LoVo (cell line): ENCODE measurements at places on chromosomes 1 and 21.

DNA sequence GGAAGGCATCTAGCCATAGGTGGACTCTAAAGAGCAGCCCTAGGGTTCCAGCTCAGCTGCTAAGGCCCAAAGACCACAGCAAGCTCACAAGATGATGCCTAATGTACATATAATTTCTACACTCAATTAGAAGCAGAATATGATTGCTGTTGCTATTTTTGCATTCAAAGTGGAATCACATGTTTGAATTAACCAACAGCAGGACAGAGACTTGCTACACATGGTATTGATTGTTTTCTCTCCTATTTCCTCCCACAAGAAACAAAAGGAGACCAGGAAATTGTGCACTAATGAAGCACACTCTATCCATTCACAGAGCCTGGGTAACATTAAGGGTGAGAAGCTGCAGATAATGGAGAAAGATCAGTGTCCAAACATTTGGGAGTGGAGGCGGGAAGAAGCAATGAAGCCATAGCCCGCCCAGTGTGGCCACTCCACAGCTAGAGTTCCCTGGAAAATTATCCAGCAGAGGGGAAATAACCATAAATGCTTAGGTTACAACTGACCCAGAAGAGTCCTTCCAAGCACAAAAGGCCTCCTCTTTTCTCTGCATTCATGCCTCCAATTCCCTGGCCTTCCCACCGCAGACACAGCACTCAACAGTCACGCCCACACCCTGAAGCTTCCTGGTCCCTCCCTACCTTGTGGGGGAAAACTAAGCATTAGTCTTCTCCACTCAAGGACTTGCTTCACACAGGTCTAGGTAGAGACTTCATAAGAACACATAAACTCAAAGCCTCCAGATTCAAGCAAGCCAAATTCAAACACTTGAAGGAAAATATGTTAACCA, 7.5 kb downstream of the CNN3 start:
- DNase-seq: no peak

DNA sequence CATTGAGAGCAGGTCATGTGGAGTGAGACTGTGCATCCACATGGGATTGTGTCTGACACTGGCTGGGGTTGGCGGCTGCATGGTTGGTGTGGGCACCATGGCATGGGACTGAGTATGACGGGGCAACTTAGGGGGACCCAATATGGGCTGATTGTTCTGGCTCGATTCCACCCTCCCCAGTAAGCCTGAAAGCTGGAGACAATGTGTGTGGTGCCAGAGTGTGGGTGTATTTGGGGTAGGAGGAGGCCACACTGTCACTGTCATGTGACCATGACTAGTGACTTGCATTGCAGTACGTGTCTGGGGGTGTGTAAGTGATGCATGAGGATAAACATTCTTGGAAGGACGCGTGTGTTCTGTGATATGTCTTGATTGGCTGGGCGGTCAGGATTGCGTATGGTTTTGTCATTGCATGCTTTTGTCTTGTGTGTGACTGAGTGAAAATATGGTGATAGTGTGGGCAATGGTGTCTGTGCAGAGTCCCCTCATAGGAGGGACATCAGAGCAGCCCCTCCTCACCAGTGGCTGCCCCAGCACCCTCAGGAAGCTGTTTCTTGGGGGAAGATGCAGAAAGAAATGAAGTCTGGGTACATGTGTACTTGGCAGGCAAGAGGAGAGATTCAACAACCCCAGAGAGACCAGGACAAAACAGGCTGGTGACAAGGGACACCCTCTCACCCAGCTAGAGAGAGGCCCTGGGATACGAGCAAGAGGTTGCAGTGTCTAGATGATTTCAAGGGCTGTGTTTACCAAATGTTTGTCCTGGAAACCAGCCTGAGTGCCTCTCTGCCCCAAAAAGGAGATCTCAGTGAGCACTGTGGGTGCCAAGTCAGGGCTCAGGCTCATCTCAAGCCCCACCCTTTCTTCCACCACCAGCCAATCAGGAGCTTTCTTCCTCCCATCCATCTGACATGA, 36.3 kb downstream of the SDC3 start:
- no peak for DNase-seq

- no peak for DNase-seq
Measured at GRCh38 chr1:63928186-63929105, 154.6 kb downstream of the ROR1 start.

DNA sequence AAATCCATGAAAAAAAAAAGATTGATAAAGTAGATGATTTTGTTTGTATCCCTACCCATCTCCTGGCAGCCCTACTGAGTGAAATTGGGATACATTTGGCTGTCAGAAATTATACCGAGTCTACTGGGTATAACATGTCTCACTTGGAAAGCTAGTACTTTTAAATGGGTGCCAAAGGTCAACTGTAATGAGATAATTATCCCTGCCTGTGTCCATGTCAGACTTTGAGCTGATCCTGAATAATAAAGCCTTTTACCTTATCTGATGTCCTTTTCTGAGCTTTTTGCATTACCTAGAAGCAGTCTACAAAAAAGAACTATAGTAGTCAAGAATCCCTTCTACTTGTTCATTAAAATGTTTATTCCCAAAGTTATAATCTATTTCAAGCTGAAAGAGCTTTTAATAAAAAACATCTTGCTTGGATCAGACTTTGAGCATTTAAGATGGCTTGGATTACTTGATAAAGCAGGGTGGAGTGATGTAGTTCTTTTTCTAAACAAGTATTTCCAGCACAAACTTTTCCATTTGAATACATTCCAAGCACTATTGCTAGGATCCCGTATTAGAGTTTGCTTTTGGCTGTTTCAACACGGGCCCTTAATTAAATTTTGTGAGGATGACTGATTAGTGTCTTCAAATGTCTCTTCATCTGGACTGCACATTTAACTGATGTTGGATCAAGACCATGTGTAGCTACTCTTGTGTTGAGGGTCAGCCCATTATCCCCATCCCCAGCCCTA, 69.2 kb downstream of the DTL start:
- DNase-seq: no peak

DNA sequence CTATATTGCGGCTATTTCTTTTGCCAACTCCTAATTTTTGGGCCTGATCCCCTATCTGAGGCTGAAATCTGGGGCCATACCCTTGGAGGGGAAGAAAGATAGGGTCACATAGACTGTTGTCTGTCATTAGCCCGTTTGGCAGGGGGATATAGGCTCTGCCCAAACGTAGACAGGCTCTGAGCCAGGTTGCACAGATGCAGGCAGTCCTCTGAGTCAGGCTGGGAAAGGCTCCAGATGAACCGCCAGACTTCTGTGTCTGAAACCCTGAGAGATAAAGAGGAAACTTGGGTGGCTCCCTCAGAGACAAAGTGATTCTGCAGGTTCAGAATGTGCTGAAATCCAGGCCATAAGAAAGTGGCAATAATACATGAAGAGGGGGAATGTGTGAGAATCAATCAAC, 4.0 kb upstream of the CAP1 start:
- no peak for DNase-seq

DNA sequence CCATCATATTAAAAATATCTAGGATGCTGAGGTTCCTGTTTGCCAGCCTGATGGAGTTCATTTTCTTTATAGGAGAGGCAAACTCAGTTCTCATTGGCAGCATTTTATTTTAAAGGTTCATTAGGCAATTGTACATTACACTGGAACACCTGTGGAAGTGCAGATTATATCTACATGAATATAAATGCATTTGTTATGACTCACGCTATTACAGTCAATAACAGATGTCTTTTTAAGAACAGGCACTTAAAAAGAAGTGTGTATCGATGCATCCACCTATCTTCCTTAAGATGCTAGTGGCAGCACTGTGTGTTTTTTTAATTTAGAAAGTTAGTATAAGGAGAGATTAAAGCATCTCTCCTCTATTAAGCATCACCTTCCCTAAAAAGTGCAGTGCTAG, 276.5 kb downstream of the PRDM2 start:
- DNase-seq: no peak

GRCh38 chr1:112358798-112359408, 37.1 kb upstream of the CTTNBP2NL start:
- peak; percentile 45 for DNase-seq

GRCh38 chr21:34202553-34203372, 129.4 kb downstream of the MRPS6 start:
- DNase-seq: no peak

DNA sequence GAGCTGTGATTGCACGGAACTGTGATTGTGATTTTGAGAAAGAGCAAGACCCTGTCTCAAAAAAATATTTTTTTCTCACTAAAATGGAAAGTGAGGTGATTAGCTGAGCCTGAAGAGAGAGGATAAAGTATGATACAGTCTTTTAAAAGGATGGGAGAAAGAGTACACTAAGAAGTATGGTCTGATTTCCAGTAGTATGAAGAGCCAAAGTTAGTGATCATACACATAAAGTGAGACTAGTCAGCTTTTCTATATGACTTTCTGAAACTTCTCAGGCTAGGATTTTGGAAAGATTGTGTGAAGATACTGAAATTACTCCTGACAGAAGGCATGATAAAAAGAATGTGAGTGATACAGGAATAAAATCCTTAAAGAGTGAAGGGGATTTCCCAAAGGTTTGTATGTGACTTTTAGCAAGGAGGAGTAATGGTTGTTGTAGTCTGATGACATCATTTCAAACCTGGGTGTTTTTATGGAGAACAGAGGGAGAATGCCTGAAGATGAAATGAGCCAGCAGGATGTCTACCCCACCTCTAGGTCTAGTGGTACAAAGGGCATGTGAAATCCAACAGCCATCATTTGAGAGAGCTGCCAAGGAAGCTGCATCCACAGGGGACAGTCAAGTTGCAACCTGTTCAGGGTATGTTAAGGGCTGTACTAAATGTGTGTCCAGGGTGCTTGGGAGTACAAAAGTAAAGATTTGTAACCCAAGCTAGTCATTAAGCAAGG, 157.7 kb downstream of the PIK3R3 start:
- peak; percentile 54 for DNase-seq

GRCh38 chr1:52927212-52928014, at the start of gene SCP2:
SCP2 (plus strand) TSS chr1:52927276; CDS start chr1:52927397, 121 bp downstream.
- DNase-seq: peak; percentile 80

- DNase-seq: no peak
Measured at GRCh38 chr1:187956975-187957374, 1128.2 kb downstream of the PLA2G4A start.

DNA sequence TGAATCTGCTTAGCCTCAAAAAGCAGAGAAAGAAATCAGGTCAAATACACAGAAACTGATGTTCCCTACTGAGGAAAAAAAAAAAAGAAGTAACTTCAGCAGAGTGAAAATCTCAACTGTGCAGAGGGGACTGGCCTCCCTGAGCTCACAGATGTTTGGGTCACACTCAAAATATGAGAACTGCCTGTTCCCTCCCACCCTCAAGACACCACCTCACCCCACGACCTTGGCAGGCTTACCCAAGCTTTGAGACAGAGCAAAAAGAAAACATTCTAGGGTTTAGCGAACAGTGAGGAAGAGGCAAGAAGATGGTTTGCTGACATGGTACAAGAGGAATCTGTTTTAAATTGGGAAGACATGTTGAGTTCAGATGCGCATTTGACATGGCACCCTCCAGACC, 48.8 kb downstream of the NID1 start:
- no peak for DNase-seq

- DNase-seq: no peak
Measured at GRCh38 chr1:4395158-4395557, 259.3 kb upstream of the AJAP1 start.

DNA sequence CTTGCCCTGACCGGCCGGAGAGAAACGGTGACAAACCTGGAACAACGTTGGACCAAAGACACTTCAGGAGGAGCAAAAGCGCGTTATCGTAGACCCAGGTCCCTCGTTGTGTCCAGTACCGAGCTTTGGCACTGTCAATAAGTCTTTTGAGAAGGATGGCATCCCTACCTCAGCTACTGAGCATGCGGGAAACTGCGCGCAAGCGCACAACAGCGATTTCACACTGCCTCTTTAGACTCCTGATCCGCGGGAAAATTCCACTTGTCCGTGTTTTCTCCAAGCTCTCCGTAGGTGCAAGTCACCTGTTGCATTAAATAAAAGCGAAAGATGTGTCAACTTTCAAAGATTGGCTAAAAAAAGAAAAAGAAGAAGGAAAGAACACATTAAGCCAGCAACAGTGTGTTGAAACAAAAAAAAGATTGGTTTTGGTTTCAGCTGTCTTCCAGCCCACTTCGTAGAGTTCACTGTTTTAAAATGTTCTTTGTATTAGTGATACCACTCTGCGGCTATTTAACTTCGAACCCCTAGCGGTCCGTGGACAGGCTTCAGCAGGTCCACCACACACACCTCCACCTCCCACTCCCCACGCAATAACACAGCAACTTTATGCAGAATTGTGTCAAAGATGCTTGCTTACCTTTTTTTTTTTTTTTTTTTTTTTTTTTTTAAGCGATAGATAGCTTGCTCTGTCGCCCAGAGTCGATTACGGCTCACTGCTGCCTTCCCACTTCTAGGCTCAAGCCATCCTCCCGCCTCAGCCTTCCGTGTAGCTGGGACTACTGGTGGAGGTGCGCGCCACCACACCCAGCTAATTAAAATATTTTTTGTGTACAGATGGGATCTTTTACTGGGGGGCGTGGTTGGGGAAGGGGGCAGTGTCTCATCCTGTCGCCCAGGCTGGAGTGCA, at the start of gene BPNT1:
Gene BPNT1 (minus strand): TSS at position 139 of the 907 bp plus-strand sequence. CDS start 9,942 bp downstream, outside the sequence.
- DNase-seq: peak; percentile 95

DNA sequence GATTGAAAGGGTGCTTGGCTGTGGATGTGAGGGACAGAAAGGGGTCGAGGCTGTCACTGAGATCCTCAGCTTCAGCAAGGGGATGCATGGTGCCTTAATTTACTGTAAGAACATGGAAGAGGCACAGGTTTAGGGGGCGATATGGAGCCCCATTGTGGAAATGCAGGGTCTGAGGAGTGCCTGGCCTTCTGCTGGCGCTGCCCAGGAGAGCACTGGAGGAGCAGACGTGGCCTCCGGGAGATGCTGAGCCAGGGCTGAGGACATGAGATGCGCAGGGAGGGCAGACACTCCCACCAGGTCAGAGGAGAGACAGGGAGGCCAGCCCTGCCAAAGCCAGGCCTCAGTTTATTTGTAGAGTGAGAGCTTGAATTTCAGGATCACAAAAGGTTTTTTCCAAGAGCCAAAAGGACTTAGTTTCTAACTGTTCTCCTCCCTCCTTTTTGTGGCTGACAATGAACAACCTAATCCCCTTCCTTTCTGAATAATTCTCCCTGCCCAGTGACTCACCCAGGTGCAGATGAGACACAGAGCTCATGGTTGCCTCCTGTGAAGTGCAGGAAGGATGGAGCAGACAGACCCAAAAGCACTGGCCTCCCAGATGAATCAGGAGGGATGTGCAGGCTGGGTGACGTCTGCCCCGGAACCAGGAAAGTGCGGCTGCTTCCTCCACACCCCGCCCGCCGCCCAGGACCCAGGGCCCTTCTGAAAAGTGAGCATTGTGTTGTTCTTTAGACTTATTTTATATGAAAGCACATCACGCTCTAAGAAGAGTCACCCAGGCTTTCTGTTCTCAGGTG, 73.0 kb upstream of the TMPRSS2 start:
- peak; percentile 76 for DNase-seq

DNA sequence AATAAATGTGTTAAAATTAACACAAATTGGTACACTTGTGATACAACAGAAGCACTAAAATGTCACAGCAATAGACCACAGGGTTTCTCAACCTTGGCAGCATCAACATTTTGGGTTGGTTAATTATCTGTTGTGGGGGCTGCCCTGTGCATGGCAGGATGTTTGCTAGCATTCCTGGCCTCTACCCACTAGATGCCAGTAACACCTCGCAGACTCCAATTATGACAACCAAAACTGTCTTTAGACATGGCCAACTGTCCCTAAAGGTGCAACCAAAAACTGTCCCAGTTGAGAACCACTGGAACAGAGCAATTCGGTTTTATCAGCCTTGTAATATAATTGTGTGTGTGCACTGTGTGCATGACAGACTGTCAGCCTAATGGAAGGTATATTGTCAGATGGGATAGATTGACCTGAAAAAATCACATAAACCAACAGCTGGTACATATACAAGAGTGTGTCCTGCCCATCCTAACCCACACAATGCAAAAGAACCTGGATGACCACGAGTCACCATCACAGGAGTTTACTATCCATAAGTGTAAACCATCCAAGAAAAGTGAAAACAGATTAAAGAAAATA, 13.5 kb upstream of the ERG start:
- no peak for DNase-seq
